ENCODE measurements at places on chromosomes 4 and X.

GRCh38 chr4:153834901-153835300 is 46.0 kb upstream of the SFRP2 start:
- DNase-seq = no peak

- DNase-seq = no peak
Measured at GRCh38 chrX:46918434-46918833, 6.2 kb downstream of the JADE3 start.

- no peak for DNase-seq
Measured at GRCh38 chrX:125093852-125094251, 225.8 kb upstream of the TEX13C start.

DNA sequence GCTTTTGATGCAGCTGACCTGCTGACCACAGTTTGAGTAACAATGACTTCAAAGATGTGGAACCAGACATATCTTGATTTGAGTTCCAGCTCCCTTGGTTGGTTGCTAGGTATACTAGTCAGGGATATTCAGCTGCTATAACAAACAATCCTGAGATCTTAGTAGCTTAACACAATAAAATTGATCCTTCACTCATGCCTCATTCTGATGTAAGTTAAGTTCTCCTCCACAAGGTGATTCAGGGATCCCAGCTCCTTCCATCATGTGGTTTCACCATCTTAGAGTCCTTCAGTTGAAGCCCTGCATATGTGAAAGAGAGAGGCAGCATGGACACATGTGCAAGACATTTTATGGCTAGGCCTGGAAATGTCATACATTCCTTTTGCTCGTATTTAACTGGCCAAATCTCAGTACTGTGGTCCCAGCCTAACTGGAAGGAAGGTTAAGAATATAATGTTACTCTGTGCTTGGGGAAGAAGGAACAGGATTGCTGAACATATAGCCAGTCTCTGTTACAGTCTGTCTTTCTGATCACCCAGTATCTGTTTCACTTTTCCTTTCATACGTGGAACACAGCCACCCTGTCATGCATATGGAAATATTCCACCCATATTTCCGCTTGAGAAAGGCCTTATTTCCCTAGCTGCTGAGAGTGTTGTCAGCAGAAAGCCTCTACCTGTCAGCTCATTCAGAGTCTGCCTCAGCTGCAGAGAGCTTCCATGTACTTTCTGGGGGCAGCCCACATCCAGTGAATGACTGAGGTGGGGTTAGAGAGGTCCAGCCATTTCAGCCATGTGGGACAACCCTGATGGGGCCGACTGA is 7.1 kb downstream of the SMIM9 start:
- DNase-seq = no peak

DNA sequence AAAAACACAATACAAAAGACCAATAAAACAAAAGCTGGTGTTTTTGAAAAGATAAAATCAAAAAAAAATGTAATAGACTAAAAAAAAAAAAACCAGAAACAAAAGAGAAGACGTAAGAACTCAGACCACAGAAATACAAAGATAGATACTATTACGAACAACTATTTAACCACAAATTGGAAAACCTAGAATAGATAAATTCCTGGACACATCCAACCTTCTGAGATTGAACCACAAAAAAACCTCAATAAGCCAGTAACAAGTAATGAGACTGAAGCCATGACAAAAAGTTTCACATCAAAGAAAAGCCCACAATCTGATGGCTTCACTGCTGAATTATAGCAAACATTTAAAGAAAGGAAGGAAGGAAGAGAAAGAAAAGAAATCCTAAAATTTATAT is 16.2 kb downstream of the RCHY1 start:
- DNase-seq = no peak

DNA sequence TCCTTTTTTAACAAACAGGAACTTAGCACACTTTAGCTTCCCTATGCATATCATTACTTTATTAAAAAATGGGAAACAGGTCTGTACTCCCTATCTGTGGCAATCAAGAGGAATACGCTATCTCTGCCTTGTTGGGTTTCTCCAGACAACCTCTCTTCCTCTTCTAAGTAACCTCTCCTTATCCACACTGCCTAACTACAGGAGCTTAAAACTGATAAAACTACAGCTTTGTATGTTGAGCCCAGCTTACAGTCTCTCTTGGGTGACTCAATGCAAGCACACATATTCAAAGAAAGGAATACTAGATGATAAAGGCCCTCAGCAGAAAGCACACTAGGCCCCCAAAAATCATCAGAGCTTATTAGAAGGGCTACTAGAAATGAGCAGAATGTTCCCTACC is 8.9 kb downstream of the NUP62CL start:
- DNase-seq = no peak

- DNase-seq = no peak
Measured at GRCh38 chr4:133623847-133624246, 474.8 kb downstream of the PCDH10 start.

DNA sequence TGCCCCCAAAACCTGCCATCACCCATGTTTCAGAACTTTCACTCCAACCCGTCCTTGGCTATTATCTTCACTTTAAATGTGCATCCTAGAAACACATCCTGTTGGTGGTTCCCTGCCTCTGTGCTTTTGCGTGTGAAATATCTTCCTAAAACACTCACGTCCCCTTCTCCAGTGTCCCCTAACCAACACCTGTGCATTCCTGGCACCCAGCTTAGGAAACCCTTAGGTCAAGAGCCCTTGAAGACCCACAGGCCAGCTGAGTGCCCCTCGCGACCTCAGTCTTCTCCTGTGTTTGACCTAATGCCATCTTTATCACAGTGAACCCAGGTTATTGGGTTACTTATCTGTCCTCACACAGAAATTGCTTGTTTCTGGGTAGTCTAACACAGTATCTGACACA is 117.6 kb downstream of the STK32B start:
- no peak for DNase-seq
